ENCODE measurements at places on chromosomes 13 and 19.

- no peak for DNase-seq
Observed at GRCh38 chr13:114144606-114145244, 12.3 kb upstream of the RASA3 start.

- DNase-seq: no peak
Observed at GRCh38 chr19:53549340-53549739, 11.4 kb downstream of the ZNF331 start.

DNA sequence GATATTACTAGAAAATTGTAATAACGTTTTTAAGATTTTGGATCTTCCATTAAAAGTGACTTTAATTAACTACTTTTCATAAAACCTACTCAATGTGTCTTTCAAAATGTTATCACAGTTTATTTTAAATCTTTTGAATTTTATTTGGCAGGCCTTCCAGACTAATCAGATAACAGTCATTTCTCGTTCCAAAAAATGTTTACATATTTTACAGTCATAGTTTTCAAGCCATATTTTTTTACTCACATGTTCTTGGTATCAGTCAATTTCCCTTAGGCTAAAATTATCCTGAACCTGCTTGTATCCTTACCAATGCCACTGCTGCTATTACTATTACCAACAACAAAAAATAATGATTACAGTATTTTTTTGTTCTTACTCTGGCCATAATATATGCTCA, 1783.5 kb downstream of the SLITRK5 start:
- no peak for DNase-seq

DNA sequence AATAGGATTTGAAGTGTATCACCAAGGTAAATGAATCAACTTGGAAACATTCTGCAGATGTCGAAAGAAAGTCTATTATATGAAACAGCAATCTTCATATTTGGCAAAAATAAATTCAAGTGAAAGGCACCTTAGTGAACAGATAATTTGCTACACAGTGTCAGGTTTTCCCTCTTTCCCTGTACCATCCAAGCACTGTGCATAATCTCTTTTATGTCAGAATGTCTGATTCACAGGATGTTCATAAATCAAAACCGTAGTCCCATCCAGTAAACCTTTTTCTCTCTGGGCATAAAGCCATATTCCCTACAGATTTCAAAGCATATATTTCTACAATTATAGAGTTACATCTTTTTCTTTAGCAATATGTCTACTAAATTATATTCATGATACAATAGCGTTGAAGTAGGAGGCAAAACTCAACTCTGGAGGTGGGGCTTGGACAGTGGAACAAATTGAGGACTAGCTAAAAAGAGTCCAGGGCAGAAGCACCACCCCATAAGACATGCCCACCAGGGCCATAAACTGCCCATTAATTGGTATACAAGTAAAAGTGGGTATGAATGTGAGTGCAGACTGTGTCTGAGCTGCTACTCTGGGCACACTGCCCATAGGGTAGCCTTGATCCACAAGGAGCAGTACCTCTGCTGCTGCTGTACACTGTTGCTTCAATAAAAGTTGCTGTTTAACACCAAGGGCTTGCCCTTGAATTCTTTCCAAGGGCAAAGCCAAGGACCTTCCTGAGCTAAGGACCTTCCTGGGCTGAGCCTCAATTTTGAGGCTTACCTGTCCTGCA, 72.1 kb upstream of the MYCBP2 start:
- no peak for DNase-seq

DNA sequence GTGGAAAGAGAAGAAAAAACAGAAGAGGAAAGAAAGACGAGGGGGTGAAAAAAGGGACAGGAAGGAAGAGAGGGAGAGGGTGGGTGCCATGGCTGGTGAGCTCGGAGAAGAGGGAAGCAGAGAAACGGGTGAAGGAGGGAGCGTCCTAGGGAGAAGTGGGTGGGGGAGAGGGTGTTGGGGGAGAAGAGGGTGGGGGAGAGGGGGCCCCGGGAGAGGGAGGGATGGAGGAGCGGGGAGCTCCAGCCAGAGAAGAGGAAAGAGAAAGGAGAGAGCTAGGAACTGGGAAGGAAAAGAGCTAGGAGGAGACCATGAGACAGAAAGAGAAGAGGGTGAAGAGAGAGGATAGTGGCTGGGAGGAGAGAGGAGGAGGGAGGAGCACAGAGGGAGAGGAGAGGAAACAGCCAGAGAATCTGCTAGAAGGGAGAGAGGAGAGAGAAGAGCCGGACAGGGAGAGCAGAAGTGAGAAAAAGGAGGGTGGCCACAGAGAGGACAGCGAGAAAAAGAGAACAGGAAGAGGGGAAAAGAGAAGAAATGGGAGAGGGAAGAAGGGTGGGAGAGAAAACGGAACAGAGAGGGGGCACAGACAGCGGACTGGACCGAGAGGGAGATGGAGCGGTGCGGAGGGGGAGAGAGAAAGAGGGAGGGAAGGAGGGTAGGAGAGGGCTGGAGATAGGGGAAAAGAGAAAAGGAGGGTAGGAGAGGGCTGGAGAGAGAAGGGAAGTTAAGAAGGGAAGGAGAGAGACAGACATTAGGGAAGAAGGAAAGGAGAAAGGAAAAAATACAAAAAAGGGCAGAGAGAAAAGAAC, 11.9 kb upstream of the GARIN5A start:
- DNase-seq: no peak

GRCh38 chr19:18023622-18024251, 15.8 kb downstream of the ARRDC2 start:
- DNase-seq: peak; percentile 55

DNA sequence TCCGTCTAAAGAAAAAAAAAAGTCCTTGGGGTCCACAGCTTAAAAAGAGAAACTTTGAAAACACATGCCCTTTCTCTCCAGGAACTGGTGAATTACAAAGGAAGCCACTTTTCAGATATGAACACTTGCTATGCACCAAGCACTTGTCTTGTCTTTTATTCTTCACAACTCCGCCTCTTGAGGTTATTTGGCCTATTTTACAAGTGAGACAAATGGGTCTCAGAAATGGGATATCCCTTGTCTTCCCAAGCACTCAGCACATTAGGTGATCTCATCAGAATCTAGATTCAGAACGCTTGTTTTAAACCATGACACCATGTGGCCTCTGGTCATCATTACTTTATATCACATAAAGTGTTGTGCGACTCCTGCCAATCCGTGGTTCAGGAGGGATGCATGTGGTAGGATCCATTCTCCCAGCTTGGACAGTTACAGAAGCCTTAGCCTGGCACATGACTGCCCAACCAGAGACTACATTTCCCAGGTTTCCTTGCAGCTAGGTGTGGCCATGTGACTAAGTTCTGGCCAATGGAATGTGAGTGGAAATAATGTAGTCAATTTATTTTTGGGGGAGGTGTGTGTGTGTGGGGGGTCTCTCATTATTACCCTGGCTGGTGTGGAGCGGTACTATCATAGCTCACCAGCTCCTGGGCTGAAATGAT, 13.9 kb downstream of the TSKS start:
- no peak for DNase-seq

GRCh38 chr19:40690693-40691420, 406 bp upstream of the NUMBL start:
- DNase-seq: peak; percentile 95

- DNase-seq: no peak
Observed at GRCh38 chr19:1974381-1975161, 33.6 kb downstream of the CSNK1G2 start.

GRCh38 chr13:72648513-72649065, 78.8 kb downstream of the MZT1 start:
- no peak for DNase-seq

GRCh38 chr19:29662604-29663404, 2.5 kb upstream of the PLEKHF1 start:
- peak; percentile 45 for DNase-seq

- DNase-seq: no peak
Observed at GRCh38 chr13:79904581-79904980, 423.6 kb downstream of the NDFIP2 start.

DNA sequence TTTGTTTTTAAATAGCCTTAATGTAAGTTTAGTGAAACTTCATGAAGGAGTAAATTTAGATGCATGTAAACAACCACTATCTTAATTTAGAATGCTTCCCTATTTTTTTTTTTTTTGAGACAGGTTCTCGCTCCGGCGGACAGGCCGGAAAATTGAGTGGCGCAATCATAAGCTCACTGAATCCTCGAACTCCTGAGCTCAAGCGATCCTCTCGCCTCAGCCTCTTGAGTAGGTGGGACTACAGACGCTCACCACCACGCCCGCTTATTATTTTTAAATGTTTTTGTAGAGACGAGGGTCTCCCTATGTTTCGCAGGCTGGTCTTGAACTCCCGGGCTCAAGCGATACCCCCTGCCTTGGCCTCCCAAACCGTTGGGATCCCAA, 1.6 kb downstream of the TEX30 start:
- DNase-seq: no peak

GRCh38 chr13:111001636-111002035, 86.8 kb upstream of the ANKRD10 start:
- no peak for DNase-seq

- DNase-seq: no peak
Observed at GRCh38 chr13:75445717-75446499, 36.1 kb downstream of the TBC1D4 start.

GRCh38 chr19:58428617-58429016, 11.3 kb downstream of the ZNF132 start:
- DNase-seq: no peak

- no peak for DNase-seq
Observed at GRCh38 chr13:43965459-43965845, 85.7 kb downstream of the LACC1 start.

- no peak for DNase-seq
Observed at GRCh38 chr13:99007414-99007986, 29.6 kb upstream of the DOCK9 start.

- no peak for DNase-seq
Observed at GRCh38 chr19:55519451-55520311, 17.3 kb downstream of the SBK2 start.

- DNase-seq: no peak
Observed at GRCh38 chr19:33134571-33135041, 2.7 kb downstream of the WDR88 start.

- no peak for DNase-seq
Observed at GRCh38 chr13:109307027-109307426, 479.4 kb downstream of the IRS2 start.

- no peak for DNase-seq
Observed at GRCh38 chr13:55361141-55361540, 1779.6 kb upstream of the PRR20A start.

GRCh38 chr19:2237051-2237868, 636 bp downstream of the SF3A2 start:
- DNase-seq: no peak

Data from omental fat pad (tissue), 4 donors.